ENCODE measurements at places on chromosomes 5 and 9.

- DNase-seq: no peak
Observed at GRCh38 chr9:133932181-133932580, 59.9 kb downstream of the VAV2 start.

DNA sequence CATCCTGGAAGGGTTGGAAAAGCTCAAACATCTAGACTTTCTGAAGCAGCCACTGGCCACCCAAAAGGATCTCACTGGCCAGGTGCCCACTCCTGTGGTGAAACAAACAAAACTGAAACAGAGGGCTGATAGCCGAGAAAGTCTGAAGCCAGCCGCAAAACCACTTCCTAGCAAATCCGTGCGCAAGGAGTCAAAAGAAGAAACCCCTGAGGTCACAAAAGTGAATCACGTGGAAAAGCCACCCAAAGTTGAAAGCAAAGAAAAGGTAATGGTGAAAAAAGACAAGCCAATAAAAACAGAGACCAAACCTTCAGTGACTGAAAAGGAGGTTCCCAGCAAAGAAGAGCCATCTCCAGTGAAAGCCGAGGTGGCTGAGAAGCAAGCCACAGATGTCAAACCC is 87.6 kb downstream of the MAP1B start:
- no peak for DNase-seq

DNA sequence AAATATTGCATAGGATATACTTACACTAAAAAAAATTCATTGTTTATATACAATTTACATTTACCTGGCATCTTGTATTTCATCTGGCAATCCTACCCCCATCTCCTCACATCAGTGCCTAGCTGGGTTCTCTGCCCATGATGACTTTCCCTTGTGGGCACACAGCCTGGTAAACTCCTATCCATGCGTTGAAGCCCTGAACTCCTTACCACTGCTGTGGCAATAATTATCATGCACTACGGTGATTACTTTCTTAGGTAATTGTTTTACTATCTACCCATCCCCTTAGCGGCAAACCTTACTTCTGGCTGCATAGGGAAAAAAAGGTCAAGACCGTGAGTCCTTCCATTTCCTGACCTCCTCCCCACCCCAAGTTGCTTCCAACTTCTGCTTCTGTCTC is 63.6 kb upstream of the DAB2IP start:
- no peak for DNase-seq

DNA sequence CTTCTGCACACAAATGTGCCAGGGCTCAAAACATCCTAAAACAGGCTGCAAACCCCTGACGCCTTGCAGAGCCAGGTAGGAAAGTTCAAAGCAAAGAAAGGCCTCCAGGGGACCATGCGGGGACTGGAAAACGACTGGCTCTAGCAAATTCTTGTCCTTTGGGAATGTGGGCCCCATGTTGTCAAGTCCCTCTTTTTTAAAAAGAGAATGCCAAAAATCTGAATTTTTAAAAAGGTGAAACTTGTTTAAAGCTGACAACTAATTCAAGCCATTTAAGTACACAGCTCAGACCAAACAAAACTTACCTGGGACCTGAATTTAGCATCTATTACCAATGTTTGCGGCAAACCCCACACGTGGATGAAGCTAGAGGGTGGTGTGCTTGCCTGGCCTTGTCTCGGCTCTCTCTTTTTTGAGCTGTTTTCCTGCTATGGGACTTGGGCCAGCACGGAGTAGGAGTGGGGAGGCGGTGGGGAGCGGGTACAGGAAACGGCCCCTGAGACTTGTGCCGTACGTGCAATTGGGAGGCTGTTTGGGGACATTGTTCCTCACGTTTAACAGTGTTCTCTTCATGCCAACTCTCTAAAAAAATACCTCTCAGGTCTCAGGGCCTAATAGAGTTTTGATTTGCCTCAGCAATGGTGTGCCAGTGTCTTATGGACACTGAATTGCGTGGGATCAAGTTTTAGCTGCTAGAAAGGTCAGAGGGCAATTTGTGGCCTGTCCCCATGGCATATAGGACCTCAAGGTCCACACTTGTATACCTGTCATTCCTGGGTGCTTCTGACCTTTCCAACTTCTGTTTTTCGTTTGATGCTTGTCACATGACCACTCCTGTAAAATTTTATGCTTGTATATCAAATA is 15.1 kb upstream of the PHF19 start:
- no peak for DNase-seq
